AG09309 (cell line): ENCODE measurements at places on chromosomes 1 and 21.

- DNase-seq = no peak
These were observed 7.0 kb downstream of the SH3BP5L start for GRCh38 chr1:248818505-248819374.

DNA sequence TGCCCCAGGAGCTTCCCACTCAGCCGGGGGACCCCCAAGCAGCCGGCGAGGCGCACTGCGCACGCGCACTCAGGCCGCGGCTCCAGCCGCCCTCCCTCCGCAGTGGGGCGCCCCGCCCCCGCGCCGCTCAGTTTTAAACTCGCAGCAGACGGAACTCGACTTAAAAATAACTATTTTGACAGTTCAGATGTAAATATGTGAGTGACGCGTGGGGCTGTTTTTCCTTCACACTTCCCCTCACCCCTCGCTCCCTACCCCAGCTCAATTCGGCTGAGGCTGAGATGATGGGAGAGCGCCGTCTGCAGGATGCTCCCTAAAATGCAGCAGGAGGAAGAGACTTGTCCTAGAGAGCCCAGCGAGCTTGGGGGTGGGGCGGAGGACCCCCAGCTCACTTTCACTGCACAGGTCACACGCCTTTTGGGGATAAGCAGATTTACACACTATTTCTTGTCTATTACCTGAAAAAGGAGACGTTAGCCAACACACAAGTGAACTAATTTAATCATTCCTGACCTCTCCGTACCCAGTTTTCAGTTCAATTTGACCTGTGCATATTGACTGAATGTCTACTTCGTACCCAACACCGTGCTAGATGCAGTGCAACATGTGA lies 8.9 kb upstream of the LEMD1 start:
- DNase-seq = no peak

GRCh38 chr21:21332492-21332891 lies 334.3 kb downstream of the NCAM2 start:
- DNase-seq = no peak

DNA sequence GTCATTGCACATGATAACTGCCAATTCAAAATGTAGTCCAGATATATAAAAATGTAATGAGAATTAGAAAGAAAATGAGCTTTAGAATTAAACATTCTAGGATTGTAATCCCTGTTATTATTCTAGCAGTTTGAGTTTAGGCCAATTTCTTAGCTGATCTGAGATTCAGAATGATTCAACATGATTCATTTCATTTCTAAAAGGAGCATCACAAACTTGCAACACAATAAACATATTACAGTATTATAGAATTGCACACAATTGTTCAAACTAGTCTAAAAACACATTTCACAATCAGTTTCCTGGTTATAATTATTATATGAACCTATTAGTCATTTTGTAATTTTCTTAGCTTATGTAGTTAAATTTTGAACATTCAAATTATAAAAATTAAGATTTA lies 43.3 kb upstream of the TSHB start:
- DNase-seq = peak; percentile 5

- no peak for DNase-seq
These were observed 67.2 kb downstream of the HMGB4 start for GRCh38 chr1:33931111-33931475.

- peak; percentile 27 for DNase-seq
These were observed 31.3 kb downstream of the SMAP2 start for GRCh38 chr1:40404670-40405462.

DNA sequence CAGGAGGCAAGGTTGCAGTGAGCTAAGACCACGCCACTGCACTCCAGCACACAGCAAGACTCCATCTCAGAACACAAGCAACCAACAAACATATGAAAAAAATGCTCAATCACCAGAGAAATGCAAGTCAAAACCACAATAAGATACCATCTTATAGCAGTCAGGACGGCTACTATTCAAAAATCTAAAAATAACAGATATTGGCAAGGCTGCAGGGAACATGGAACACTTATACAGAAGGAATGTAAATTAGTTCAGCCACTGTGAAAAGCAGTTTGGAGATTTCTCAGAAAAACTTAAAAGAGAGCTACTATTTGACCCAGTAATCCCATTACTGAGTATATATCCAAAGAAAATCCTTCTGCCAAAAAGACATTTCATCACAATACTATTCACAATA lies 27.6 kb upstream of the POGK start:
- DNase-seq = peak; percentile 10

DNA sequence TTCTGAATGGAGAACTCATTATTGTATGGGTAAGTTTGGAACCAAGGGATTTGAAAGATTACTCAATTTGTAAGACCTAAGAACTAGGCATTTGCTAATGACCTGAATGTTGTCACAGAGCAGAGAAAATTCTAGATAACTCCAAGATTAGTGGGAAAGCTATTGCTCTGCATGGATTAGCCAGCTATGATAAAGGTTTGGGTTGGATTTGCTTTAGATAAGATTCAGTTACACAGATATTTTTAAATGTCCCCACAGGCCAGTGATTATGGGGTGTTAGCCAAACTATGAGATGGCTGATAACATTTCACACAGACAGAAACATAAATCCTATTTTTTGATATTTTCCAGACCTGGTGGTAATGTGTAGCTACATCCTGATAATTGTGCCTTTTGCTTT lies 88.2 kb downstream of the NTPCR start:
- DNase-seq = no peak

- DNase-seq = no peak
These were observed 448.3 kb downstream of the PTPRC start for GRCh38 chr1:199087144-199087543.

DNA sequence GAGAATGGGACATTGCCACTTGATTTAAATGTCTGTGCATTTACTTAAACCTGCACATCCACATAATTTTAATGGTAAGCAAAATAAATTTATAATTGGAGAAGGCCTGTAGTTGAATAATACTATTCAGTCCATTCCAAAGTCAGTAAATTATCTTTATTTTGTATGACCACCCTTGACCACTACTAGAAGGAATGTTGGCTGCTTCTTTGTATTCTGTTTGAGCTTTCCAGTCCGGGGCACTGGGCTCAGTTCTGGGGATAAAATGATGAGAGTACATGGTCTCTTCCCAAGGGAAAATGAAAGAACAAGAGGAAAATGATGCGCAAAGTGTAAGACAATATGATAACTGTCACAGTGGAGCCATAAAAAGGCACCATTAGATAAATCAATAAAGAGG lies 98.9 kb downstream of the CRB1 start:
- no peak for DNase-seq

- DNase-seq = no peak
These were observed 430.9 kb downstream of the MATN1 start for GRCh38 chr1:30292451-30292850.

DNA sequence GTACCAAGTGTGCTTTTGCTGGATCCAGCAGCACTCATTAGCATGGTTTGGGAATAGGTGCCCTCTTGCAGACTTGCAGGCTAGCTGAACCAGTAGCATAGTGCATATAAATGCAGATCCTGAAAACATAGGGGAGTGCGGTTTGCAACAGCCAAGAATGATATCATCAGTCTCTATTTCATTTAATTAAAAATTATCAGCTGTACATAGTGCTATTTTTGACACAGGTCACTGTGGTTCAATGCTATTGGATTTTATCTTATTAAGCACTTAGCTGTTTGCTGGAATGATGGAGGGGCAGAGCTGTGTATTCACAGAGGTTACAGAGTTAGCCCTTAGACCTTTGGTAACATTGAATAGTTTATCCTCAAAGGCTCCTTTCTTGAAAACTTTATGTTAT lies 43.6 kb downstream of the CYYR1 start:
- DNase-seq = no peak

GRCh38 chr1:3356827-3357460 lies 97.5 kb upstream of the ARHGEF16 start:
- no peak for DNase-seq

DNA sequence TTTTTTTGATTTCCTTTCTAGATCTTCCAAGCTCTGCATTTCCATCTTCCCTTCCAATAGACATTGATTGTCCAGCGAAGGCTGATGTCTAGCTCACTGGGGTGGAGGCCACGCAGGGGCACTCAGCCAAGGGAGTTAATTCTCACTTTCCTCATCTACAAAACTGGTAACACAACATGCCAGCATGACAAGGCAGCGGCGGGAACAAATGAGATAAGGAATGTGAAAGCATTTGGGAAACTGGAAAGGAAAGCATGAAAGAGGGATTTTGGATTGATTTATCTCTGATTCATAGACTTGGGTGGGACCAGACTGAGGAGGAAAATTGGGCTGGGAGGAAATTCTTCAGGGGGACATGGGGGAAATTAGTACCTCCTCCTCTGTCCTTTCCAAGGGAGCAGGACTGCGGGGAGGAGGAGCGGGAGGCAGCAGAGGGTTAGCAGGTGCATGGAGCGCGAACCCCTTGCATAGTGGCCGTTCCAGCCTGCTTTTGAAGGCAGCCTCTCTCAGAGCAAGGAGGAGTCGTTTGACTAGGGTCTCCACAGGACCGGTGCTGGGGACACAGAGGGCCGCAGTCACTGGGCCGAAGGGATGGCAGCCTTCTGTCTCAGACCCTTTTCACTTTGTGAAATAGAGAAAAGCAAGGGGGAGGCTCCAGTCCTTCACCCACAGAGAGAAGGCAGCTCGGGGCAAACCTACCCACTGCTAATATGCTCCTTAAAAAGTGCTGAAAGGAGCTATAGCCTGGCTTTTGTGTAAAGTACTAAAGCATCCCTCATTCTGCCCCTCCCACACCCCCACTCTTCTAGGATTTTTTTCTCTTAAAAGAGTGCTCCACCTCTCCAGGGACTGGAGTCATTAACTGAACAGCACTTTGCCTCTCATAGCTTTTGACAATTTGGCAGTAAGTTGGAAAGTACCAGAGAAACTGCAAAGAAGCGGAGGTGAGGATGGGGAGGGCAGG lies 89.2 kb downstream of the PLXNA2 start:
- no peak for DNase-seq

- no peak for DNase-seq
These were observed 97.8 kb upstream of the LPGAT1 start for GRCh38 chr1:211928290-211928801.

- DNase-seq = no peak
These were observed 34.0 kb downstream of the ASTN1 start for GRCh38 chr1:177130451-177130945.

DNA sequence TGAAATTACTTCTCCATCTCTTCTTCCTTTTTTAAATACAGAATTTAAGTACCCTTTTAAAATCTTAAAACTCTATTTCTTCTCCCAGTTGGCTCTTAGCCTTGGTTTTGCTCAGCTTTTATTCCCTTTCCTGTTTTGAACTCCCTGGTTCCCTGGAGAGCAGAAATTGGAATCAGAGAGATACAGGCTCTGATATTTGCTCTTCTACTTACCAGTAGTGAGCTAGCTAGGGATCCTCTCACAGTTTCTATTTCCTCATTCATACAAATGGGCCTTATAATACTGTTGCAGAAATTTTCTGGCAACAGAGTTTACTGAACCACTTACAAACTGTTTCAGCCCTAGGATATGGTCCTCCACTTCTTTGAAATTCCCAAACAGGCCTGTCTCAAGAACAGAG lies 606.3 kb downstream of the NUF2 start:
- DNase-seq = no peak

DNA sequence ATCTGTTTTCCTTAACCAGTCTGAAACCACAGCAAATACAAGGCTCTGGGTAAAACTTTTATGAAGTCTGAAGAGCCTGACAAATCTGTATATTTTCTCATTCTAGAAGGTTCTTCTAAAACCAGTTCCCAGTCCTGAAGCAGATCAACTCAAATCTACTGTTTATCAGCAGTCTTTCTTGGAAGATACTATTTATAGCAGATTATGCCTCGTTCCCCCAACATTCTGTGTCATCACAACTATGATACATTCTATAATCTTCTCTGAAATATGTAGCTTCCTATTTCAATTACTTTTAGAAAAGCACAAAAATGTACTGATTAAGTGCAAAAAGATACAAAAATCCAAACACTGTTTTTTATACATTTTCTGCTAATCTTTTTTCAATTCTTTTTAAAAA lies 67.5 kb downstream of the NIBAN1 start:
- no peak for DNase-seq

- no peak for DNase-seq
These were observed 170.1 kb upstream of the IRF2BP2 start for GRCh38 chr1:234780112-234780511.

GRCh38 chr1:216937491-216937890 lies 214.3 kb upstream of the ESRRG start:
- DNase-seq = no peak

DNA sequence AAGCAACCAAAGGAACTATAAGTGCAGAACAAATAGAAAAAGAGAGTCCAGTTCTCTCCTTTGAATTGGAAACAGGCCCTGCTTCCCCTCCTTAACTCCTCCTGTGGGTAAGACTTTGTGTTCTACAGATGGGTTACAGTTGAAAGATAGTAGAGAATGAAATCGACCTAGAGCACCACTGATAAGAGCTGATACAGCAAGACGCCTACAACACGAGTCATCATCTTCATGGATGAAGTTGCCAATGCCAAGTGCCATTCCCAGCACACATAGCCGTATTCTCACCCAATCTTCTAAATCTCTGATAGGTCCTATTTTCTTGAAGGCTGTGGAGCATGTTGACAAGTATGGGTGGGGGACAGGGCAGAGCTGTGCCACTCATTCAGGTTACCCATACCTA lies 99.8 kb upstream of the CAMK1G start:
- DNase-seq = no peak

DNA sequence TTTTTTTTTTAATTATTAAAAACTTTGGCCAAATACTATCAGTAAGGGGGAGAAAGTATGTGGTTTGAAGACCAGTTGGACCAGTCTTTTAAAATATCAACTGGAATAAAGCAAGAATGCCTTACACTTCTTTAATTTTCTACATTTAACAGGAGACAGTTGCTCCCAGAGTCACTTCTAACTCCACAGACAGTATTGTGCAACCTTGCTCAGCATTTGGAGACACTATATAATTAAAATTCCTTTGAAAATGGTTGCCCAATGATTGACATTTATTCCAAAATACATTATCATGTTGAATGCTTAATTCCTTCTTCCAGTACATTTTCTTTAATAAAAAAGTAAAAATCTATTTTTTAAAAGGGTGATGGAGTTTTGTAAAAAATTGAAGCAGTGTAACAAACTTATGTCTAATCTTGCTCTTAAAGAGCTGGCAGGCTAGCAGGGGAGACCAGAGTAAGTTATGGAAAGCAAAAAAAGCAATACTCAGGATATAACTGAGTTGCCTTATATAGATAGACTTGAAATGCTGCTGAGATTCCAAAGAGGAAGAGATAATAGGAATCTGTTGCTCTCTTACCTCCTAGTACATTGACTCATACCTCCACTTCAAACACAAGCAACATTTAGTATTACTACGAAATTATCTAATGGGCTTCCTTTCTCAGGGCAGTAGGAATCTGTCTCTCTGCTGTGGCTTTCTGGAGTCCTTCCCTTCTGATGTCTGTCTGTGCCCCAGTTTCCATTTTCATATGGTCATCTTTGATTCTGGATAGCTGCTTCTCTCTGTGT lies 69.7 kb upstream of the RGL1 start:
- DNase-seq = no peak
